ENCODE measurements at places on chromosomes 11 and 22. TPM values are rescaled to one million over a fixed set of nuclear protein-coding genes. Genes with fewer than 3 reads are reported as not detected.

Gene C11orf42
- not detected for total RNA-seq

DNA sequence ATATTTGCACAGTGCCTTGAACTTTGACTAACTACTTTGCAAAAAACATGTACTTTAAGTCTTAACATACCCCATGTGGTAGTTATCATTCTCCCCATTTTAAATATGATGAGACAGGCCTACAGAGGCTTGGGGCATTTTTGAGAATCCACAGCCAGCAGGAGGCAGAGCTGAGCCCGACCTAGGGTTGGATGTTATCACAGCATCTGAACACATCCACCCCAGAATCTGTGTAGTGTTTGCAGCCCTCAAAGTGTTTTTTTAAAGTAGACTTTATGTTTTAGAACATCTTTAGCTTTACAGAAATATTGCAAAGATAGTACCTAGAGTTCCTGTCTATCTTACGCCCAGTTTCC is 17.6 kb downstream of the OTOG start:
- DNase-seq, result no peak

DNA sequence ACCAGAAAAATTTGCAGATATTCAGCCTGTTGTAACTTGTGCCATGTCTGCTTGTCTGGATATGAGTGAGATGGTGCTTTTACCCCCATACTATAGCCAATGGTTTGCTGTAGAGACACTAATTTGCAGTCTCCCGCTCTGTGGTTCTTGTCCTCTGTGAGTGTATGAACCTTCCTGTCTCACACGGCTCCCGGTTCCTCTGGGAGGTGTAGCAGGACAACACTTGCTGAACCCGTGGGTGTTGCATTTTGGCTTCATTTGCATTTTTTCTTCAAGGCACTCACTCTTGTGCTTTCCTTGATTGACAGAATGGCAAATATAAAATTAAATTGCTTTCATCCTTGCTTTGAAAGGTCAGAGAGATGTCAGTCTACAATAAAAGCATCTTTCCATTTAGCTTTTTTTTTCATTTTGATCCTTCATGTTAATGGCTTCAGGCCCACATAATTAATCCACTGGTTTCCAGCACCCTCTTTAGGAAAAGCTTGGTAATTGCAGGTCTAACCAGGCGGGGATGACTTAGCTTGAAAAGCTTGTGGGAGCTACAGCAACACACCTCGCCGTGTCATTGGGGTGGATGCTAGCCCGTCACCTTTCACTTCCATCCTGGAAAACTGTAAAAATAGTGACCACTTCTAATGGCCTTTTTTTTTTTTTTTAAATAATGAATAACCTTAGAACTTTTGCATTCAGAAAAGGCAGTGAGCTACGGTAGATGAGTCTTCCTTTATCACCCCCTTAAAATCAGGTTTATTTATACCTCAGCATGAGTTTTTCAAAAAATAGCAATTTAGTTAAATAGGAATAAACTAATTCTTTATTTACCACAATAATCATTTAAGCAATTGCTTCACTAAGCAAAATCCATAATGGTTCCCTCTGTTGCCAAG is 27.4 kb upstream of the ST14 start:
- no peak for DNase-seq

Gene POTEH
- total RNA-seq, result not detected

- DNase-seq, result no peak
These were observed 370.5 kb downstream of the SOX6 start for GRCh38 chr11:15985860-15986139.

Gene APOL5
- total RNA-seq, result not detected

GRCh38 chr22:24175160-24175808 is 6.0 kb upstream of the SUSD2 start:
- DNase-seq, result peak; percentile 85

All from mucosa of descending colon (tissue), 3 donors.